ENCODE measurements at places on chromosomes 1 and 21.

GRCh38 chr1:88504601-88505000 lies 179.5 kb upstream of the PKN2 start:
- DNase-seq = no peak

DNA sequence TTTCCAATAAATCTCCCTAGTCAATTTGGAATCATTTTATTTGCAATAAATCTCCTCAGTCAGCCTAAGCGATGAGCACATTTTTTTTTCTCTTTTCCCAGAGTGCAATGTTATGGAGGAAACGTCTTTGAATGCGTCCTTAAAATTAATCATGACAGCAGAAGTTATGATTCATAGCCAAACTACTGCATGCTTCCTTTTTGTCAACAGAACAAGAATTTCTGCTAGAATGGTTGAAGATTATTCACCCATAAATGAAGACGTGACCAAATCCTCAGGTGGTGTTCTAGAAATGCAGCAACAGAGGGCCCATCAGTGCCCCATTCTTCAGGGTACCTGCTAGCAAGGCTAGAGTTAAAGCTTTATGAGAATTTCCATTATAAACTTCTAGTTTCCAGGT lies 407.9 kb upstream of the PKN2 start:
- DNase-seq = peak; percentile 53

DNA sequence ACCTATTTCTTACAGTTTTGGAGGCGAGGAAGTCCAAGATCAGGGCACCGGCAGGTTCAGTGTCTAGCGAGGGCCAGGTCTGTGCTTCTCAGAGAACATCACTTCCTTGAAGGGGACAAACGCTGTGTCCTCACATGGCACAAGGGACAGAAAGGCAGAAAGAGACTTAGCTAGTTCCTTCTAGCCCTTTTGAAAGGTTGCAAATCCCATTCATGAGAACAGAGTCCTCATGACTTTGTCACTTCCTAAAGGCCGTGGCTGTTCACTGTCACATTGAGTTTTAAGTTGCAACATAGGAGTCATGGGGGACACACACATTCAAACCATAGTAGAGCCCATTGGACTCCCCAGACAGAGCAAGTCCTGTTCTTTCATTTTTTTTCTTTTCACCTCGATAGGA lies 27.4 kb downstream of the PER3 start:
- no peak for DNase-seq

DNA sequence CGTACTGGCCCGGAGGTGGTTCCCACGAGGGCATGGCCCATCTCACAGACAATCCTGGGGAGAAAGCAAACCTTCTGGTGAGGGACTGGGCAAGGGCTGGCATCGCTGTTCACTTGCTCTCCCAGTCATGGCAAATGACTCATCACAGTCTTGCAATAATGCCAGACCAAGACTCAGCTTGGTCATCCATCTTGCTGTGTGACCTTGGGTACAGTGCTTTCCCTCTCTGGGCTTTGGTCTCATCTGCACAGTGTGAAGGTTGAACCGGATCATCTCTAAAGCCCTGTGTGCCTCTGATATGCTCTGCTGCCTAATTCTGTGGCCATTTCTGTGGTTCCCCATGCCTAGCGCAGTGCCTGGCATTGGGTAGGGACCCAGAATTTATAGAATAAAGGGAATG lies 143.6 kb upstream of the CD34 start:
- DNase-seq = peak; percentile 40

- no peak for DNase-seq
Measured at GRCh38 chr1:111599781-111600693, 19.6 kb upstream of the RAP1A start.

GRCh38 chr1:36306210-36306901 lies at the start of gene SH3D21:
Gene SH3D21 (plus strand): TSS chr1:36306368. CDS start chr1:36306421, 53 bp downstream.
- DNase-seq = peak; percentile 66

DNA sequence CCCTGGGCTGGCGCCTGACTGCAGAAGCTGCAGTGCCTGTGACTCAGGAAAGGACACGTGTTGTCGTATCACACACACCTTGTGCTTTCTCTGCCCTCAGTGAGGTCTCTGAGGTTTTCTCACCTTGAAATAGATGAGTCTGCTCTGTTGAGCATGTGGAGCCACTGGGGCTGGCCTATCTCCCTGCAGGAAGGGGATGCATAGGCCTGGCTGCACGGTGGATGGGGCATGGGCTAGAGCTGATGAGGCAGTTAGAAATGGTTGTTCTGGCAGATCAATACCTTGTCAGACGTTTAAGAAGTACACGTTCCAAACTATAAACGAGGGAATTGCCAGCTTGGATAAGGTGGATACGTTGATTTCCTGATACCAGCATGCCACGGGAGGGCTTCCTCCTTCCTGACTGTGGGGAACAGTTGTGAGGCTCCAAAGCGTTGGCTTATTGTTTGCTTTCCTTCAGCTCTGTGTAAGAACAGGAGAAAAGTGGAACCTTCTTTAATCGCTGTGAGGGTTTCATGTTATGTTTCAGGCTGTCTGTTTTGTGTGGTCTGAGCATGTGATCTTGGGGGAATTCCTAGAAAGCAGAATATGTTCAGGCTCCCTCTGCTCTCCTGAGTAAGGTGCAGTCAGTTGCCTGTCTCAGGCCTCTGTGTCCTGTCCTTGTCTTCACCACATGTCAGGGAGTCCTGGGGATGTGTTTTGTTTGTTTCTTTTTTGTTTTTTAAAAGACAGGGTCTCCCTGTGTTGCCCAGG lies 44.8 kb downstream of the PCNT start:
- no peak for DNase-seq

- DNase-seq = peak; percentile 79
Measured at GRCh38 chr1:46529031-46529630, 22.3 kb downstream of the KNCN start.

DNA sequence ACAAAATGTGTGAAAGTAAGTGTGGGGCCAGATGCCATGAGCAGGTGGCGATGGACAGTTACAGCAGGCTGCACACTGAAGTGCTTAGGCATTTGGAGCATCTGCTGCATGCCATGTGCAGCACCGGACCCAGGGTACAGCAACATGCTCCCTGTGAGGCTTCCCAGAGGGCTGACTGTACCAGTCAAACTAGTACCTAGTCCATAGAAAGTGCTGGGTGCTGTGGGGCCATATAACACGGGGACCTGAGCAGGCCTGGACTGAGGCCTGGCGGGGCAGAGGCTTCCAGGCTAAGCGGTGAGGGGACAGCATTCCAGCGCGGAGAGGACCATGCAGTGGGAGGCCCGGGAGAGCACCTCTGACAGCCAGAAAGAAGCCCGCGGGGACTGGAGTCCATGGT lies 29.9 kb upstream of the PKP1 start:
- DNase-seq = no peak

- no peak for DNase-seq
Measured at GRCh38 chr1:235650341-235651169, 971 bp upstream of the GNG4 start.

DNA sequence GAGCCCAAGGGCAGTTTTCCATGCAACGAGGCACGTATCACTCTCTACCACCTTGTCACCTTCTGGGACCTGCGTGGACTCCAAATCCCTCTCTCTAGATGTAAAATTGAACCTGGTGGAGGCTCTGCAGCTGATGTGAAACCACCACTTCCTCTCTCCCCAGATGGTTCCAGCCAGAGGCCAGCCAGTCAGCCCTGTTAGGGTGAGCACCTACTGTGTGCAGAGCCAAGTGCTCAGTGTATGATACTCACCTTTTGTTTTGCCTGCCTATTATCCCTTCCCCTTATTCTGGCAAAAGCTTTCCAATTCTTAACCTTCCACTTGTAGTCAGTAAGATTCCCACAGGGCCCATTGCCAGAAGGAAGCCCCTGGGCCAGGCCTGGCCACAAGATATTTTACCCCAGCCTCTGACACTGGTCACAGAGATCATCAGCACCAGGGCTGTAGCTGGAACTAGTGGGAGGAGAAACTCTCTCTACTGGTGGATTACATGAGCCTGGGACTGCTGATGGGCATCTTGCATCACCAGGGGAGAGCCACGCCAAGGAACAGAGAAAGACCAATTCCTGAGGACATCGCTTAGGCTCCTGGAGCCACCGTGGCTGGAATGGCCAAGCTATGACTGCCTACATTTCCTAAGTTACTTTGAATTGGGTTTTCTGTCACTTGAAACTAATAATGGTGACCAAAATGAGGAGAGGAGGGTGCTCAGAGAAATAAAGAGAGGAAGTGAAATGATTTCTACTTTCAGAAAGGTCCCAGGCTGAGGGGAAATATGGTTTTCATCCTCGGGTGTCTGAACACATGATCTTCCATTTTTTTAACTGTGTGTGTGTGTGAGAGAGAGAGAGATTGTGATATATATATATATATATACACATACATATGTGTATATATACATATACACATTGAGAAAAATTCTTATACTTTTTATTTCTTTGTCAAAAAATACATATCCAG lies 26.6 kb upstream of the RD3 start:
- no peak for DNase-seq

GRCh38 chr1:44835738-44836675 lies 7.0 kb downstream of the PTCH2 start:
- DNase-seq = peak; percentile 79

GRCh38 chr21:45226540-45227326 lies 61.0 kb downstream of the POFUT2 start:
- DNase-seq = peak; percentile 3

DNA sequence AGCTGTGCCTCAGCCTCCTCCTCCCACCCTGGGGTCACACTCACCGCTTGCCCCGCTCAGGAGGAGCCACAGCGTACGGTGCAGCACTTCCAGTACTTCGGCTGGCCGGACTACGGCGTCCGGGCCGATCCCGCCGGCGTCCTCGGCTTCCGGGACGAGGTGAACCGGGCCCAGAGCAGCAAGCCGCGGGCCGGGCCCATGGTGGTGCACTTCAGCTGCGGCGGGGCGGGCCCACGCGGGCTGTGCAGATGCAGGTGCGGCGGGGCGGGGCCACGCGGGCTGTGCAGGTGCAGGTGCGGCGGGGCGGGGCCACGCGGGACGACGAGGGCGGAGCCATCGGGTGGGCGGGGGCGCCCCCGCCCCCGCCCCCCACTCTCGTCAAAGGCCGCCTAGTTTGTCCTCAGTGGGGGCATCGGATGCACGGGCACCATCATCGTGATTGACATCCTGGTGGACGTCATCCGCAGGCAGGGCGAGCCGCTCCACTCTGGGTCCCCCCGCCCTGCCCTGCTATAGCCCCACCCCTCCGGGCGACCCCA lies 5.5 kb downstream of the RNF223 start:
- no peak for DNase-seq

DNA sequence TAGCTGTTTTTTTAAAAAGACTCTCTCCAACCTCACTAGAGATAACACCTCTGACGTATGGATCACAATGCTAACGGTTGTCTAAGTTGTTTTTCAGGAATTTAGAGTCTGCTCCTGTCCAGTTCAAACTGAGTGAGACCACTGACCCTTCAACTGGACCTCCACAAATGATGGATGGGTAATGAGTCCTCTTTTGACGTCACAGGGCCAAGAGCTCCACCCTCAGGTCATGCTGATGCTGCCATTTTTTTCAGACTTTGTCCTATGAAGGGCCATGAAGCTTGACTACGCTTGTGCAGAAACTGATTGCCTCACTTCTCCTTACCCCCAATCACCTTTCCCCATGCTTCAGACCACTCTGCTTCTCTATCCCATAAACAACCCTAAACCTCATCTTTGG lies 16.6 kb downstream of the GRIK3 start:
- no peak for DNase-seq

DNA sequence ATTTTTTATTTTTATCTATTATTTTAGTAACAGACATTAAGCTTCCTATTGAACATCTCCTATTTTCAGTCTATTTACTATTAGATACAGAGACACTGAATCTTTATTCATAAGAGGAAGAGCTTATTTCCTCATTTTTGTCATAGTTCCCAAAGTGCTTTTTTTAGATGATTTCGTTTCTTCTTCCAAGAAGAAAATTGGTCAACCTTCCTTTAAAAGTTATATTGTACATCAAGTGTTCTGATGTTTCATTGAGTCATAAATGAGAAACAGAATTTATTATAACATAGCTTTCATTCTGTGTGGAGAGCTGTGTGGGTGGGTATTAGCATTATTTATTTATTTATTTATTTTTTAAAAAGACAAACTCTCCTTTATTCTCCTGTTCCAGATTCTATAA lies 50.6 kb upstream of the BACH1 start:
- DNase-seq = no peak

- DNase-seq = no peak
Measured at GRCh38 chr21:34073749-34074282, 438 bp downstream of the MRPS6 start.

GRCh38 chr1:147142886-147143285 lies 29.4 kb downstream of the PRKAB2 start:
- DNase-seq = no peak

- DNase-seq = peak; percentile 31
Measured at GRCh38 chr1:15939181-15940109, 36.5 kb downstream of the ZBTB17 start.

DNA sequence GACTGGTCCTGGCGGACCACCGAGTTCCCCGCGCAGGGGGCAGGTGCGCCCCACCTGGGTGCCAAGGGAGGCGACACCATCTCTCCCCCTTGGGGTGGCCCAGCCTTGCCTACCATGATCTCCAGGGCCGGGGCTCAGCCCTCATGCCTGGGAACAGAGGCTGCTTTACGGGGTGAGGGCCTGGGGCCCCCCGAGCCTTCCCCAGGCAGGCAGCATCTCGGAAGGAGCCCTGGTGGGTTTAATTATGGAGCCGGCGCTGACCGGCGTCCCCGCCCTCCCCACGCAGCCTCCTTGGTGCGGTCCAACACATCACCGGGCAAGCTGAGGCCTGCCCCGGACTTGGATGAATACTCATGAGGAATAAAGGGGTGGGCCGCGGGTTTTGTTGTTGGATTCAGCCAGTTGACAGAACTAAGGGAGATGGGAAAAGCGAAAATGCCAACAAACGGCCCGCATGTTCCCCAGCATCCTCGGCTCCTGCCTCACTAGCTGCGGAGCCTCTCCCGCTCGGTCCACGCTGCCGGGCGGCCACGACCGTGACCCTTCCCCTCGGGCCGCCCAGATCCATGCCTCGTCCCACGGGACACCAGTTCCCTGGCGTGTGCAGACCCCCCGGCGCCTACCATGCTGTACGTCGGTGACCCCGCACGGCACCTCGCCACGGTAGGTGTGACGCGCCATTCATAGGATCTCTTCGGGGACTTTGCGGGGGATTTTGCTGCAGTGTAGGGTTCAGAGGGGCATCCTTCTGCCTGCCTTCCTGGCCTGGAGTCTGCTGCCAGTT lies 38.2 kb downstream of the TP73 start:
- DNase-seq = peak; percentile 77

GRCh38 chr1:116667575-116668105 lies at the start of gene IGSF3:
Gene IGSF3 (minus strand): TSS chr1:116667733. CDS start chr1:116666326, 1,407 bp downstream.
- DNase-seq = peak; percentile 58

DNA sequence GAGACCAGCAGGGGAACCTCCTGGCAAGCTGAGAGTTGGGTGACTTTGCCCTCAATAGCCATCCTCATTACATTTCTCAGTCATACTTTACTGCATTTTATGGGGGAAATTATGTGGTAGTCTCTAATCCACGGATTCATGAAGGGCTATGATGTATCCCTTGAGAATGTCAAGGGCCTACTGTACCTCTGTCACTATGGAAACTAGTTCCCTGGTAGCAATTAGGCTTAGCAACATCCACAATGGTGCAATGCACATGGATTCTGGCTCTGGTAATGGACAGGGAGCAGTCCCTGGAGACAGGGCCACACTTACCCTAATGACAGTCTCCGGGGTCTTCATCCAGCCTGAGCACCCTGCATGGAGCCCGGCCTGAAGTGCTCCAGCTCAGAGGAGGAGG lies 26.5 kb downstream of the LRRN2 start:
- no peak for DNase-seq

Data from bronchial epithelial cell (primary cell).